ENCODE measurements at places on chromosomes 11 and 22.

- no peak for DNase-seq
Observed at GRCh38 chr11:14312736-14313438, 46.1 kb downstream of the RRAS2 start.

DNA sequence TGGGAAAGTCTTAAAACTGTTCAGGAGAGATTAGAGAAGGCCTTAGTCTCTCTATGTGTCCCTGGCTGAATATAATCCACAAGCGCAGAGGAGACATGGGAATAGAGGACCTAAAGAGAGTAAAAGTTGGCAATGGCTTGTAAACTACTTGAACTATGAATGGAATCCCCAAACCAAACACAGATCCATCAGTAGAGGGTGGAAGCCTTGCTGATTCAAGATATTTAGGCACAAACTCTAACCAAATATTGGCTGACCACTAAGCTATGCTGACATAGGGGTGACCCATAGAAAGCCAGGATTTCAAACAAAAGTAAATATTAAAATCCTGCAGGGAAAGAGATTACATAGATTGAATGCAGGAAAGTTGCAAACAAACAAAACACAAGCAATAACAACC lies 439.2 kb downstream of the DLG2 start:
- no peak for DNase-seq

- DNase-seq, result no peak
Observed at GRCh38 chr22:31577711-31578110, 81.4 kb downstream of the SFI1 start.

DNA sequence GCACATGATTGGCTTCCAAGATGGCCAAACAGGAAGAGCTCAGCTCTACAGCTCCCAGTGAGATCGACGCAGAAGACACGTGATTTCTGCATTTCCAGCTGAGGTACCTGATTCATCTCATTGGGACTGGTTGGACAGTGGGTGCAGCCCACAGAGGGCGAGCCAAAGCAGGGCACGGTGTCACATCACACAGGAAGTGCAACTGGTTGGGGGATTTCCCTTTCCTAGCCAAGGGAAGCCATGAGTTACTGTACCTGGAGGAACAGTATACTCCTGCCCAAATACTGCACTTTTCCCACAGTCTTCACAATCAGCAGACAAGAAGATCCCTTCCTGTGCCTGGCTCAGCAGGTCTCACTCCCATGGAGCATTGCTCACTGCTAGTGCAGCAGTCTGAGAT lies 131.2 kb downstream of the DLG2 start:
- no peak for DNase-seq

GRCh38 chr22:22870577-22871404 lies 16.8 kb upstream of the IGLL5 start:
- peak; percentile 1 for DNase-seq

DNA sequence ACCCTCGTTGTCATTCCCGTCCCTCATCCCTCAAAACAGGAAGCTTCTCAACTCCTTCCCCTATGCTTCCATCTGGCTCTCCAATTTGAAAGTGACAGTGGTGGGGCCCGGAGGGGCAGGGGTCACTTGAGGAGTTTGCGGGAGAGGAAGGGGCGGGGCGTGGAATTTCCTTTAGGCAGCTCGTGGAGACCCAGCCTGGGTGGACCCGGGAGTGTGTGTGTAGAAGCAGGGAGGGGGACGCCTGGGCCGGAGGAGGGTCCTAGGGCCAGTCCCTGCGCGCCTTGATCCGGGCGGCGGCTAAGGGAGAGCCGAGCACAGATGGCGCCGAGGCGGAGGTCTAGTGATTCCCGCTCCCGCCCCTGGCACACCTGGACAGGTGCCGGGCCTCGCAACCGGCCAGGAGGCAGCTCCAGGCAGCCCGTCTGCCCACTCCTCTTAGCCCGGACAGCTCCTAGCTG lies 7.8 kb upstream of the PAX6 start:
- DNase-seq, result peak; percentile 7

GRCh38 chr11:124605719-124606118 lies 5.5 kb upstream of the PANX3 start:
- peak; percentile 89 for DNase-seq

- peak; percentile 79 for DNase-seq
Observed at GRCh38 chr11:86162239-86162638, 82.3 kb upstream of the EED start.

- no peak for DNase-seq
Observed at GRCh38 chr11:112211536-112211935, 14.7 kb upstream of the PTS start.

DNA sequence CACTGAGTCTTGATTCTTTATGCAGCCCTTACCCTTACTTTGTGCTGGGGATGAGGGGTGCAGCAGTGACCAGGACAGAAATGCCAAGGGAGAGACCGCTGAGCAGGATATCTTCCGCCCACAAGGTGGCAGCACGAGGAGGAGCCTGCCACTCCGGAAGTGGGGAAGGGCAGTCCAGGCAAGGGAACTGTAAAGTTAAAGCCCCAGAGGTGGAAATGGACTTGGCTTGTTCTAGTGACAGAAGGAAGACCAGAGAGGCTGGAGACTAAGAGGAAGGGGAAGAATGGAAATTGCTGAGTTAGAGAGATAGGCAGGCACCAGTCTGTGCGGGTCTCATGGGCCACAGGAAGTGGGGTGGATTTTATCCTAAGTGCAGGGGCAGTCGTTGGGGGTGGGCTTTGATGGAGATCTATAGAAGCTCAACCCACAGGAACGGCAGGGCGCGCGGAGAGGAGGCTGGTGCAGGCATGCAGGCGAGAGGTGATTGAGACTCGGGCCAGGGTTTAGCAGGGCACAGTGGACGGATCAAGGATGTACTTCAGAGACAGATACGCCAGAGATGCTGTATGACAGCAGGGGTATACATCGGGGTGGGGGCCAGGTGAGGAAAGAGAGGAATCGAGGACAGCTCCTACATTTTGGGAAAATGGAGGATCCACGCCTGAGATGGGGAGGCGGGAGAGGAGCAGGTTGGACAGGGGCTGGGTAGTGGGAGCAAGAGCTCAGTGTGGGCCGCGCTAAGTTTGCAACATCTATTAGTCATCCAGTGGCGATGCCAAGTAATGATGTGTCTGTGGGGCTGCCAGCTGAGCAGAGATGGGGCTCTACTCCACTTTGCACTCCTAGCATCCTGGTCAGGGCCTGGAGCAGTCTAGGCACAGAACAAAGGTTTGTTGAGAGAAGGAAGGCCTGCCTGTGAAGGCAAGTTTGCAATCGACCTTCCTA lies 3.3 kb upstream of the GRK2 start:
- peak; percentile 95 for DNase-seq

- DNase-seq, result no peak
Observed at GRCh38 chr22:46588279-46589140, 31.7 kb upstream of the GRAMD4 start.

GRCh38 chr22:40721266-40721665 lies 42.0 kb downstream of the MCHR1 start:
- peak; percentile 36 for DNase-seq

DNA sequence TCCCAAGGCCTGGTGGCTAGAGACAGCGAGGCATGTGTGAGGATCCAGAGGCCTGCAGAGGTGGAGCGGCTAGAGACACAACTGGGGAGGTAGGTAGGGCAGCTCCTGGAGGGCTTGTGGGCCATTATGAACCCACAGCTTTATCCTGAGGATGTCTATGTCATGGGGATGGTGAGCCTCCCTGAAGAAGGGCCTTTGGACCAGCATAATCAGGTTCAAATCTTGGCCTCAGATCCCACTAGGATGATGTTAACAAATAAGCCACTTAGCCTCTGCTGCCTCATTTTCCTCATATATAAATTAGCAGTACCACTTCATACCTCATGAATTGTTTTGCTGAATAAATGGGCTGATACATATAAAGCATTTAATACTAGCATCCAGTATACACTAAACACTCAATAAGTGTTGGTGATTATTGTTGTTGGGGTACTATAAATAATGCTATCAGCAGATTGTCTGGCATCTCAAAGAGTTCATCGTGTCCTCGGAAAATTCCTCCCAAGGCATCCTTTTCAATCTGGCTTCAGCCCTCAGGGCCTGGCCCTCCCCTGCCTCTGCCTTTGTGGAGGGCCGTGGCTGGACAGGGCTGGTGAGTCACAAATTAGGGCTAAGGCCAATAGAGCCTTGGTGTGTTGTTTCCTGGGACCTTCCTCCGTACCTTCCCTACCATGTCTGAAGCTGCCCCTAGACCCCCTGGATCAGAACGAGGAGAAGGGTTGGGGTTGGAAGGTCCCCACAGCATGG lies 30.9 kb upstream of the LRRC32 start:
- no peak for DNase-seq

- no peak for DNase-seq
Observed at GRCh38 chr11:70029115-70029860, 48.8 kb upstream of the ANO1 start.

- DNase-seq, result no peak
Observed at GRCh38 chr22:23418159-23418788, 161.8 kb downstream of the IGLL1 start.

DNA sequence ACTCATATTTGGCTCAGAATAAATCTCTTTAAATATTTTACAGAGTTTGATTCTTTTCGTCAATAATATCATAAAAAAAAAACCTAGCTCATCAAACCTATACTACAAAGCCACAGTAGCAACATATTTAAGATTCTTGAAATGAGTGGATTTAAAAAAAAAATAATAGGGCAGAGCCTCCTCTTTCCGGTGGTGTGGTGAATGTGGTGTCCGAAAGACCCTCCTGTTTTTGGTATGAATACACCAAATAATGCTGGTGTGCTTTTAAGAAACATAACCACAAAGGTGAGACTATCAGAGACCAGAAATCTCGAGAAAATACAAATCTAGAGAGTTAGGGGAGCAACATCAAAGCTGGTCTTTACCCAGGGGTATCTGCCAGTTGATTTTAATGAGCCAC lies 342.6 kb downstream of the TBC1D22A start:
- no peak for DNase-seq

- DNase-seq, result no peak
Observed at GRCh38 chr11:131904756-131905155, 534.3 kb downstream of the NTM start.

GRCh38 chr22:26170795-26171580 lies 1.7 kb downstream of the SEZ6L start:
- DNase-seq, result no peak

DNA sequence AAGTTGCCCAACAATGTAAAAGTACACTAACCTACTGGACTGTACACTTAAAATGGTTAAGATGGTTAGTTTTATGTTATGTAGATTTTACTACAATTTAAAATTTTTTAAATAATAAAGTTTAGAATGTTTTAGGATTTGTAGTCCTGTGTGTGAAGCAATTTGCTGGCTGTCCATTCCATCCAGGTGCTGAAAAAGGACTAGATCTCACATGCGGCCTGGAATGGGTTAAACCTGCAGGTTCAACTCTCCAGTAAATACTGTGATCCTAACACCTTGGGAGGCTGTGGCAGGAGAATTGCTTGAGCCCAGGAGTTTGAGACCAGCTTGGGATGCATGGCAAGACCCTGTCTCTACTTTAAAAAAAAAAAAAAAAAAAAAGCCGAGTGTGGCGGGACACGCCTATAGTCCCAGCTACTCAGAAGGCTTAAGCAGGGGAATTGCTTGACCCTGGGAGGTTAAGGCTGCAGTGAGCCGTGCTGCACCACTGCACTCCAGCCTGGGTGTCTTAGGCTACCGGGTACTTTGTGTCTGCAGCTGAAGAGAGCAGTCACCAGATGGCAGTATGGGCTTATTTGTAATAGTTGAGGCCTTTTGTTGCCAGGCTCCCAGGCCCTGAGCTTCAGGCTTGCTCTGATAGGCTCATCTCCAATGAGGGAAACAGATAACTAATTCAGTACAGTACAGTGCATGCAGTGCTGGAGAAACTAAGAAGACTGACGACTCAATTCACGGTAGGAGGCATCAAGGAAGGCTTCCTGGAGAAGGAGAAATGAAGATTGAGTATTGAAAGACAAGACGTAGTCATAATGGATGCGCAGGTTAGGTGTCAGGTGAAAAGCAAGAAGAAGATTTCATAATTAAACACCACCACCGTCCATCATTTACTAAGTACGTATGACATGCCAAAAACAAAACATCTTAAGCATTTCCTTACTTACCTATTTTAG lies 64.7 kb upstream of the ASPHD2 start:
- peak; percentile 79 for DNase-seq

- no peak for DNase-seq
Observed at GRCh38 chr11:117186431-117186761, 7.9 kb downstream of the SIDT2 start.

- DNase-seq, result no peak
Observed at GRCh38 chr11:2591805-2592204, 108.0 kb downstream of the KCNQ1OT1 start.

GRCh38 chr11:114280696-114281095 lies 15.5 kb upstream of the NNMT start:
- DNase-seq, result peak; percentile 95

- no peak for DNase-seq
Observed at GRCh38 chr22:29190918-29191317, 14.8 kb upstream of the EMID1 start.

DNA sequence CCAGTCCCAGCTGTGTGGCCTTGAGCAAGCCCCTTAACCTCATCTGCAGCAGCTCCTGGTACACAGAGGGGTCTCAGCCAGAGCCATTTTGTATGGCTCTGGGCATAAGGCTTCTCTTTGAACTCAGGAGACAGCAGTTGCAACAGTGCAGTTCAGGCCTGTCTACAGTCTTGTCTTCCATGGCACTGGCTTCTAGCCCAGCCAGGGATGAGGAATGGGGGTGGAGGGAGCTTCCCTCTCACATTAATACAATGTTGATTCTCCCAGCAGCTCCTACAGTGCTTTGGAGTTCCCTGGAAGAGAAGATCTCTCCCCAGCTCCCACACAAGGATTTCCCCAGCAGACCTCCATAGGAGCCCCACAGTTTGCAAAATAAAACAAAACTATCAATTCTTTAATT lies 350.2 kb downstream of the BUD13 start:
- no peak for DNase-seq

GRCh38 chr11:46520971-46521745 lies 72.7 kb downstream of the AMBRA1 start:
- DNase-seq, result no peak

DNA sequence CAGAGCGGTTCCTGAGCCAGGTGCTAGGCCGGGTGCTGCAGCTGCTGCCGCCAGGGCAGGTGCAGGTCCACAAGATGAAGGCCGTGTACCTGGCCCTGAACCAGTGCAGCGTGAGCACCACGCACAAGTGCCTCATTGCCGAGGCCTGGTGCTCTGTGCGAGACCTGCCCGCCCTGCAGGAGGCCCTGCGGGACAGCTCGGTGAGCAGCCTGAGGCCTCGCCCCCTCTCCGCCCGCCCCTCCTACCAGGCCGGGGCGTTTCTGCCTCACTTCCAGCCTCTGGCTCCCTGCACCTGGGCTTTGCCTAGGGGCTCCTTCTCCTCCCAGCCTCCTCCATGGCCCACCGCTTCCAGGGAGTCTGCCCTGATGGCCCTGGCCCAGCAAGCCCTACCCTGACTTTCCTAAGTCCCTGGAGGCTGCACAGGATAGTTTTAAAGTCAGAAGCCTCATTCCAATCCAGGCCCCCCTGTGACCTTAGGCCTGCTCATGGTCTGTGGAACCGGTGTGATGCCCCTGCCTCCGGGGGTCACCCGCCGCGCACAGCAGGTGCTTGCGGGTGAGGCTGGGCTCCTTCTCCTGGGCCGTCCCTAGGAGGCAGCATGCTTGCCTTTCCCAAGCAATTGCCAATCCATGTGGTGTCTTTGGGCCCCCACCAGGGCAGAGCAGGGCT lies 5.5 kb downstream of the TCIRG1 start:
- DNase-seq, result peak; percentile 69
